ENCODE measurements at places on chromosomes 7 and 10. TPM values are rescaled to one million over a fixed set of nuclear protein-coding genes. Genes with fewer than 3 reads are reported as not detected.

GRCh38 chr10:131043039-131043691, 268.4 kb downstream of the TCERG1L start:
- DNase-seq: no peak

DNA sequence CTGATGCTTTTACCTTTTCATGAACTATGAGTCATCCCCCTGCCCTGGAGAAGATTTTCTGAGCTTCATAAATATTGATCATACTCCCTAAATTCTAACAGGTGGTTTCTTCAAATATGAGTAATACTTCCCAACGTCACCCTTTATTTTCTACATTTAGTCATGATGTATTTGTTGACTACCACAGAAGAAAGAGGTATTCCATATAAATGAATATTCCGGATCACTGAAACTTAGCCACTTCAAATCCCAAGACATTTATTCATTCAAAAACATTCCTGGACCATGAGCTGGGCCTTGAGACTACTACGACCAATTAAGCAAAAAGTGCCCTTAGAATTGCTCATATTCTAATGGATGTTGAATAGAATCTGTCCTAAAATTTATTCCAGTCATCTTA, 395.8 kb upstream of the NPVF start:
- no peak for DNase-seq

DNA sequence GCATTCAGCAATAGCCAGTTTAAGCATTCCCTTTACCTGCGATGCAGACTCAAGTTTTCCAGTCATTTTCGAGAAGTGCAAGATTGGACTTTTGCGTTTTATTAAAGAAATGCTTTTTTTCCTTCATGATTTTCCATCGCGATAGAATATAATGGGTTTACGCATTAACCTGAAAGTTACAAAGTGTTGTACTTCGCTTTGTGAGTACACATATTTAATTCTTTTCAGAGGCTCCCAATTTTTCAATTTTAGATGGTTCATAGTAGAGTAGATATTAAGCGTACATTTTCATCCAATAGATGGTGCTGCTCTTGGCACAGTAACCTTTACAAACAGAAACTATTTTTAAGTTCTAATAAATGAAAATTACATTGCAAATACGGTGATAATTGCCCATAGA, 1.3 kb downstream of the PTPRZ1 start:
- no peak for DNase-seq

DNA sequence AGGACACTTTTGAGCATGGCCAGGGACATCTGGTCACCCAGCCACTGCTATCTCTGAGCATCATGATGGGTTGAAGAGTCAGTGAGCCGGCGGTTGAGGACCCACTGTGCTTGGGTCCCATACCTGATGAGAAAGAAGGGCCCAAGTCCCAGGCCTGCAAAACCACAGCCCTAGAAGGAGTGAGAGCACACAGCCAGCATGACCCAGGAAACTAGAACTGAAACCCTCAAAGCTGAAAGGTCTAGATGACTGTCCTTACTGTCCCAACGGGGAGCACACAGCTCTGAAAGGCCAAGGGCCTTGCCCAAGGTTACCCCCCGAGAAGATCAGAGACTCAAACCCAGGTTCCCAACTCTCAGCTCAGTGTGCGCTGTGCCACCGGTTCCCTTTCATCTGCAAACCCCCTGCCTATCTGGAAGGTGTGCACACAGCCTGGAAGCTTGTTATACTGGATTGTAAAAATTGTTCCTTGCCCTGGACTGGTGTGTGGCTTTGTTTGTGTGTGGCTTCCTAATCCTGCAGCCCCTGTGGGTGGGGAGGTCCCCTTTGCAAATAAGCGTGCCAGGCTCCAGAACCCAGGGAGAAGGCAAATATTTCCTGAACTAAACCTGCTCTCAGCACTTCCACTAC, 22.6 kb upstream of the PSAP start:
- no peak for DNase-seq

- no peak for DNase-seq
Observed at GRCh38 chr10:73263693-73264347, 11.4 kb upstream of the MRPS16 start.

DNA sequence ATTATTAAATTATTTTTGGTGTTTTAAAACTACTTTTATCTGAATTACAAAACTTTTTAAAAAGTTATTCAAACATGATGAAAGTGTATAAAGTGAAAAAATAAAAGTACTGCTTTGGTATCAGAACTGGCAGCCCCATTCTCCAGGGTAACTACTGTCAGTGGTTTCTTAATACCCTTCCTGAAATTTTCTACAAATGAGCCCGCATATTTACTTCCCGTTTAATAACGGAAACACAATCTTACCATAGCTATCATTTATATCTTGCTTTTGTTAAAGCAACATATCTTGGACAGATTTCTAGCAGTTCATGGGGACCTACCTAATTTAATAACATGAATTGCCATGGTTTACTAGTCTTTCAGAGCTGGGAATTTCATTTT, 249.9 kb downstream of the RNLS start:
- no peak for DNase-seq

DNA sequence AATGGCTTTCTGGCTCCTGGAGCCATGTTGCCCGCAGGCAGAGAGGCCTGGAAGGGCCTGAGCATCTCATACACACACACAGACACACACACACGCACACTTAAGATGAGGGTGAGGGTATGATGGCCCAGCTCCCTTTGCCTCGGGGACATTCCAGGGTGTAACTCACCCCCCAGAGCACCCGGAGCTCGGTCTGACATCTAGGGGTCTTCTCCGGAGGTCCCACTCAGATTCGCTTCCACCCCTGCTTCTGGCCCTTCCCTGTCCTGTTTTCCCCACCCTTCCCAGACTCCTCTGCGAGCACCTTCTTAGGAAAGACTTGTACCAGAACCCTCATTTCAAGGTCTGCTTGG, 304.4 kb downstream of the GRID1 start:
- DNase-seq: no peak

DNA sequence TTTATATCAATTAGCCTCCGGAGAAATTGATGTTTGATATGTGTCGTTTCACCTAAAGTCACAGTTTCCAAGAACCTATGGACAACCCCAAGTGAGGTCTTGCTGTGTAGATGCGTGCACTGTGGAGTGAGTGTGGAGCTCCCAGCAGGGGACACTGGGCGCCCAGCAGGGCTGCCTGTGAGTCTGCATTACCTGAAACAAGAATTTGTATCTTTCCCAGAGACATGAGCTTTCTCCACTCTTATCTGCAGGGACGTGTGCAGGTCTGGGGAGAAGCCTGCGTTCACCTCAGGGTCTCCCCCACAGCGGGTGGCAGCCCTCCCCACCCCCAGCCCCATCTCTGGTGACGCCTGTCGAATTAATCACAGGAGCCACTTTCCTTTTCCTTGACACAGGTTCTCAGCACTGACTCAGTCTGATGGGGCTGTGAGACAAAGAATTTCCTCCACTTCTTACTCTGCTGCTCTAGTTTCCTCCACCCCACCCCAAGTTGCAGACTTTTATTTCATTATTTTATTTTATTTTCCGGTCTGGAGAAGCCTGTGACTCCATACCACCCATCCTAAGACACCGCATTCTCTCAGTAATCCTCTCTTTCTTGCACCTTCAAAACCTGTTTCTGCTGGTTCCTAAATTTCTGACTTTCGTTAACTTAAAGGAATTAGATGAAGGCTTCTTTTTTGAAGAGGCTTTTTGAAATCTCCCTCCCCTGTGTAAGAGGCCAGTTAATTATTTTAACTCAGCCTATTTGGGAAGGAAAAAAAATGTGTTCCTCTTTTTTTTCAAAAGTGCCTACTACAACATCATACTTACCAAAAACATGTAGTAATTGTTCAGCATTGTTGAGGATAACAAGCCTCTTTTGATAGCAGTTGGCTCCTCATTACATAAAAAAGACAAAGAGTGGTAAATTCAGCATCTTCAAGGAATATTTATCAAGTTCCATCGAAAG, 17.0 kb upstream of the INSIG1 start:
- no peak for DNase-seq

DNA sequence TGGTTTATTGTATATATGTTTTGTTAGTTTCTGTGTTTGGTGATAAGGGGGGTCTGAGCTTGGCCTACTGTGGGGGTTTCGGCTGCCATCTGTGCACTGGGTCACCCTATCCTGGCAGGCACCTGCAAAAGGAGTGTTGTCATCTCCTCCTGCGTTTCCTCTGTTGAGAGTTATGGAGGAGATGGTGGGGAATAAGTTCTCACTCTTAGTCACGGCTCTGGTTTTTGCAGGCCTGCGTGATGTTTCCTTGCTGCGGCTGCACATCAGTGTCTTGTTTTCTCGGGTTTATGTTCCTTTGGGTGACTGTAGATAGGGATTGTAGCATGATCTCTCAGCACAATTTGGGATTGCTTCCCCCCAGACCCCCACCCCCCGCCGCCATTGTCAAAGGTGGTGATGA, 36.8 kb downstream of the CCM2 start:
- DNase-seq: no peak

DNA sequence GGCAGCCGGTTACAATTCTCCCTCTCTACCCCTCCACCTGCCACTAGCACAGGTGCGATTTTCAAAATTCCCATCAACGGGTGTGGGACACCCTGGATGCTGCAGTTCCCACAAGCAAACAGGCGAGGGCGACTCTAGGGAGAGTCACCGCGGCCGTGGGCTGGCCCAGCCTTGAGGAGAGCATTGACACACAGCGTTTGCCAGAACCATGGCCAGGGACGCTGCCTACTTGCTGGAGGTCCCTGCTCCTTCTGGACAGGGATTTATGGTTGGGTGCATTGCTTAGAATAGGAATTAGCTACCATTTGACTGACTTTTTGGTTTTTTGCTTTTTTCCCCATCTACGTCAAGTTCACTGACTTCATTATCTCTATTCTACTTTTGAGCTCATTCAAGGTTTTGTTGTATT, 19.0 kb upstream of the CLDN4 start:
- peak; percentile 63 for DNase-seq

DNA sequence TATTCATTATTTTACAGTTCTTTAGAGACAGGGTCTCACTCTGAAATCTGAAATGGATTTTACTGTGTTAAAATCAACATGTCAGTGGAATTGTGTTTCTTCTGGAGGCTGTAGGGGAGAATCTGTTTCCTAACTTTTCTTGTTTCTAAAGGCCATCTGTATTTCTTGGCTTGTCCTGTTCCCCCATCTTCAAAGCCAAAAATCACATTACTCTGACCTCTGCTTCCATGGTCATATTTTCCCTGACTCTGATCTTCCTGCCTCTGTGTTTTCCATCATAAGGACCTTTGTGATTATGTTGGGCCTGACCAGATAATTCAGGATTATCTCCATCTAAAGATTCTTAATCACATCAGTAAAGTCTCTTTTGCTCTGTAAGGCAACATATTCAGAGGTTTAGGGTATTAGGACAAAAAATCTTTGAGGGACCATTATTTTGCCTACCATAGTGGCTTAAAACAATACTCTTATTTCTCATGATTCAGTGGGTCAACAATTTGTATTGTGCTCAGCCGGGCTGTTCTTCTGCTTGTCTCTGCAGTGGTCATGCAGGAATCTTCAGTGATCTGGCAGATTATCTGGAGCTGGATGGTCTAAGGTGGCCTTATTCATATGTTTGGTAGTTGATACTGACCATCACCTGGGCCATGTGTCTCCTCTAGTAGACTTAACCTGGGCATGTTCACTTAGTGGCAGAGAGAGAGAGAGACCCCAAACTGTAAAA, 5.7 kb downstream of the ANLN start:
- peak; percentile 75 for DNase-seq

- DNase-seq: no peak
Observed at GRCh38 chr10:124928087-124928486, 13.8 kb upstream of the ZRANB1 start.

- no peak for DNase-seq
Observed at GRCh38 chr7:77606562-77606961, 69.5 kb downstream of the PTPN12 start.

DNA sequence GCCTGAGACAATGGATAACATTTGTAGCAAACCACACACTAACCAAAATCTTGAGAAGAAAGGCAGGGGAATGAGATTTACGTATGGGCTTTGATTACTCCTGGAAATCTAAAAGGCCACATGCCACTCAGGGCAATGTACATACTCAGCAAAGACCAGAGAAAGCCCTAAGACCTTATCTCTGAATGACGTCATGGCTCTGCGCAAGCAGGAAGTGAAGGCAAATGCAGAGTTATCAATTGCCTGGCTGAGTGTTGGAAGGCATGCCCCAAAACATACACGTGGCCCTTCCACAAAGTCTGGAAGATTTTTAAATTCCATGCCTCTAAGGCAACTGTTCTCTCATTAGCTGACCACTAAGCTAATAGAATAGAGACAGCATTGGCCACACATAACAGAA, 90.9 kb upstream of the NRBF2 start:
- no peak for DNase-seq

The HTR5A gene
- total RNA-seq: not detected

The EPHB6 gene
- total RNA-seq: under 0.01 TPM

The C10orf90 gene
- total RNA-seq: not detected

The NEUROD6 gene
- total RNA-seq: not detected

The HTRA1 gene
- 60.7 TPM for total RNA-seq

The STEAP1 gene
- 1.4 TPM for total RNA-seq

All from dermis microvascular lymphatic vessel endothelial cell (primary cell).